Heart left ventricle (tissue), 16 donors: ENCODE measurements at places on chromosomes 2 and 18. TPM values are rescaled to one million over a fixed set of nuclear protein-coding genes. Genes with fewer than 3 reads are reported as not detected.

DNA sequence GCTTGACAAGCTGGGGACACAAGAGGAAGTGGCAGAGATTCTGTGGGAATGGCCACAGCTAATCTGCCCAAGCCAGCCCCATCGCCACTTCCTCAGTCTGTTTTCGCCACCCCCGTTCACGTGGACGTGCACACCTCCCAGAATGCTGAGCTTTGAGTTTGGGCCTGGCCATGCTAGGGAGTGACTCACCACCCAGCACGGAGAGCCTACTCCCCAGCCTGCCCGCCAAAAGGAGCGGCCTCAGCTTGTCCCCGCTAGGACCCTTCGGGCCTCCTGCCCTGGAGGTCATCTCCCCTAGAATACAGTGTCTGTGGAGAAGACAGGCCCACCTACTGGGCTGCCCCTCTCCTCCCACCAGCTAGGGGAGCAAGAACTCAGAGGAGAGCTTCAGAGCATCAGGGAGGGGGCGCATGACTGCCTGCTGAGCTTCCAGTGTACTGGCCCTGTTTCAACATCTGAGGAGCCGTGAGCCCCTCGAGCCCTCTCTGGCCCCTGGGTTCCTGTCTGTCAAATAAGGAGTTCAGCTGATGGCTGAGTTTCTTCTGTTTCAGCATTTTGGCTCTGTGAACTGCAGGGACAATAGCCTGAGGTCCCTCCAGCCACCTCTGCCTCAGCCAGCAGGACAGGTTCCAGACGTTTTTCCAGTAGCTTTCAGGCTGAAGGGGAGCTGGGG lies 5.1 kb downstream of the SLC35F6 start:
- H3K27me3 ChIP-seq, result no peaks in the 10 kb centered on the region
- H3K4me1 ChIP-seq, result peaks cover 65% of the 10 kb centered on the region
- H3K27ac ChIP-seq, result peak overlapping the region; percentile 91
- DNase-seq, result peak; percentile 88

GRCh38 chr2:156445296-156446220 lies 9.4 kb downstream of the GPD2 start:
- H3K27me3 ChIP-seq, result no peaks in the 10 kb centered on the region
- H3K27ac ChIP-seq, result no peak overlapping the region
- DNase-seq, result no peak

DNA sequence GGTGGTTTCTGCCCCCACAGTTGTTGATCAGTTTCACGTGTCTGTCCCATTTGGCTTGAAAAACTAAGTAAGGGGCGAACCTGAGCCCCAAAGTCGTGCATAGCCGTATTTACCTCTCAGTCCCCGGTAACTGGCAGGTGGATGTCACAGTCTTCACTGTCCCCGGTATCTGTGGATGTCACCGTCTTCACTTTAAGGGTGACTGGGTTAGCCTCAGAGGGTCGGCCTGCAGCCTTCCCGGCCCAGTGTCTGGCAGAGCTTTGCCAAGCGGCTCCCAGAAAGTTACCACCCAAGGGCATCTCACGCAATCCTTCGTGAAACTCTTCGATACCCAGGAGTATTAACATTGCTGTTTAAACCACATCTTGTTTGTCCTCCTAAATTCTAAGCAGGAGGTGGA lies 125.3 kb upstream of the CTDP1 start:
- H3K4me3 ChIP-seq, result no peak overlapping the region
- no peaks in the 10 kb centered on the region for H3K36me3 ChIP-seq
- peak; percentile 11 for DNase-seq
- no peak overlapping the region for H3K27ac ChIP-seq
- H3K27me3 ChIP-seq, result no peaks in the 10 kb centered on the region

DNA sequence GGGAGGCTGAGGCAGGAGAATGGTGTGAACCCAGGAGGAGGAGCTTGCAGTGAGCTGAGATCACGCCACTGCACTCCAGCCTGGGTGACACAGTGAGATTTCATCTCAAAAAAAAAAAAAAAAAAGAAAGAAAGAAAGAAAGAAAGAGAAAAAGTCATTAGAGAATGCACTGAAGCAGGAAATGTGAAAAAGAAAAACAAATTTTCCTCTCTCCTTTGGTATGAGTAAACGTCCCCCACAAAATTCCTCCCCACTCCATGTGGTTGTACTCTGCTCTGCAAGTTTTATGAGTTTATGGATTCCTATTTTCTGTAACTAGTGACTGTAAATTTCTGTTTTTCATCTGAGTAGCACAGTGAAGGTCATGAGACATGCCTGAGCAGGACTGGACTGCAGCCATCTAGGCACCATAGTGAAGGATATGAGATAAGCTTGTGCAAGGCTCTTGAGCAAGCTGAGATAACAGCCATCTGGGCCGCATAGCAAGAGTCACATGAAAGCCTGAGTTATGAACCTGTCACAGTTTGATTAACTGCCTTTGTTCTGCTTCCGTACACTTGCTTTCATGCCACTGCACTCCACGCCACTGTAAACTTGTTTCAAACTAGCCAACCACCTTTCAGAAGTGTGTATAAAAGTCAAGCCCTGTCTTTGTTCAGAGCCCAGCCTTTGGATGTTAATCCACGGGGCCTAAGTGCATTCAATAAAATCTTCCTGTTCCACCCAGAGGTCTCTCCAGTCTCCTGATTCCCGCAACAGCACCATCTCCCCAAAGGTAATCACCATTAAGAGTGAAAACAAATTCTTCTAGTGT lies 50.2 kb downstream of the SKA1 start:
- no peaks in the 10 kb centered on the region for H3K27me3 ChIP-seq
- no peaks in the 10 kb centered on the region for H3K36me3 ChIP-seq
- no peak overlapping the region for H3K4me3 ChIP-seq
- DNase-seq, result peak; percentile 85
- peak overlapping the region; percentile 76 for H3K27ac ChIP-seq

DNA sequence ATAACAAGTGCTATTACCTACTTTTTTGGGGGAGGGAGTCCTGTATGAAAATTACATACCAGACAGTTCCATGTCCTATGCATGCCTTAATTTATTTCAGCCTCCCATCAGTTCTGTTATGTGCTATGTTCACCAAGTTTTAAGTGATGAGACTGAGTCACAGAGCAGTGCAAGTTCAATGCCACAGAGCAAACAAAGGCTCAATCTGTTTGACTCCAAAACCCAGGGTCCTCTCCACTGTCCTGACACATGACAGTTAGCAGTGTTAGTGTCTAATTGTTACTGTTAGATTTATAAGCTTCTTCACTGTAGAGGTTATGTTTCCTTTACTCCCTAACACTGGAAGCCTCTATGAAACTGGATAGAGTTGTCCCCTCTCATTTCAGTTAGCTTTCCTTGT lies 498.0 kb downstream of the PARD3B start:
- no peaks in the 10 kb centered on the region for H3K36me3 ChIP-seq
- H3K27me3 ChIP-seq, result no peaks in the 10 kb centered on the region
- no peak overlapping the region for H3K27ac ChIP-seq
- H3K4me3 ChIP-seq, result no peak overlapping the region
- H3K4me1 ChIP-seq, result no peaks in the 10 kb centered on the region

GRCh38 chr2:170170281-170171040 lies 7.5 kb upstream of the MYO3B start:
- no peaks in the 10 kb centered on the region for H3K4me1 ChIP-seq
- no peak overlapping the region for H3K4me3 ChIP-seq
- no peak for DNase-seq
- H3K36me3 ChIP-seq, result no peaks in the 10 kb centered on the region
- H3K27me3 ChIP-seq, result no peaks in the 10 kb centered on the region

DNA sequence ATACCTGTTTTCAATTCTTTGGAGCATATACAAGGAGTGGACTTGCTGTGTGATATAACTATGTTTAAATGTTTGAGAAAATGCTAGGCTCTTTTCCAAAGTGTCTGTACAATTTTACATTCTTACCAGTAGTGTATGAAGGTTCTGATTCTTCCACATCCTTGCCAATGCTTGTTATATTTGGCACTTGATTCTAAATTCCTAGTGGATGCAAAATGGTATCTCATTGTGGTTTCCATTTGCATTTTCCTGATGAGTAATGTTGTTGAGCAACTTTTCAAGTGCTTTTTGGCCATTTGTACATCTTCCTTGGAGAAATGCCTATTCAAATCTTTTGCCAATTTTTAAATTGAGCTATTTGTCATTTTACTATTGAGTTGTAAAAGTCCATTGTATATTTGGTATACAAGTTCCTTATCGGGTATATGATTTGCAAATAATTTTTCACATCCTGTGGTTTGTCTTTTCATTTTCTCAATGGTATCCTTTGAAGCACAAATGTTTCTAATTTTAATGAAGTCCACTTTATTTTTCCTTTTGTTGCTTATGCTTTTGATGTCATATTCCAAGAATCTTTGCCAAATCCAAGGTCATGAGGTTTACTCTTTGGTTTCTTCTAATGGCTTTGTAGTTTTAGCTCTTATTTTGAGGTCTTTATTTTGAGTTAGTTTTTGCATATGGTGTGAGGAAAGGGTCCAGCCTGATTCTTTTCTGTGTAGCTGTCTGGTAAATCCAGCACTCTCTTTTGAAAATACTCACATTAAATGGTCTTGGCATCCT lies 33.2 kb upstream of the CWC22 start:
- no peaks in the 10 kb centered on the region for H3K27me3 ChIP-seq
- no peak overlapping the region for H3K4me3 ChIP-seq
- H3K27ac ChIP-seq, result no peak overlapping the region
- H3K36me3 ChIP-seq, result no peaks in the 10 kb centered on the region
- H3K4me1 ChIP-seq, result no peaks in the 10 kb centered on the region

GRCh38 chr18:10051877-10052631 lies 138.2 kb downstream of the VAPA start:
- DNase-seq, result peak; percentile 75
- no peak overlapping the region for H3K4me3 ChIP-seq
- no peaks in the 10 kb centered on the region for H3K36me3 ChIP-seq
- peaks cover 20% of the 10 kb centered on the region for H3K4me1 ChIP-seq
- H3K27ac ChIP-seq, result peak overlapping the region; percentile 68

- H3K4me3 ChIP-seq, result no peak overlapping the region
- H3K36me3 ChIP-seq, result no peaks in the 10 kb centered on the region
- no peaks in the 10 kb centered on the region for H3K4me1 ChIP-seq
- no peak overlapping the region for H3K27ac ChIP-seq
- H3K27me3 ChIP-seq, result no peaks in the 10 kb centered on the region
Measured at GRCh38 chr2:175624211-175624761, 377.8 kb downstream of the LNPK start.

GRCh38 chr2:88066543-88066942 lies 1.1 kb upstream of the SMYD1 start:
- no peak for DNase-seq
- no peaks in the 10 kb centered on the region for H3K36me3 ChIP-seq
- H3K4me3 ChIP-seq, result peak overlapping the region; percentile 16
- H3K27ac ChIP-seq, result peak overlapping the region; percentile 86
- H3K4me1 ChIP-seq, result peaks cover 4% of the 10 kb centered on the region

DNA sequence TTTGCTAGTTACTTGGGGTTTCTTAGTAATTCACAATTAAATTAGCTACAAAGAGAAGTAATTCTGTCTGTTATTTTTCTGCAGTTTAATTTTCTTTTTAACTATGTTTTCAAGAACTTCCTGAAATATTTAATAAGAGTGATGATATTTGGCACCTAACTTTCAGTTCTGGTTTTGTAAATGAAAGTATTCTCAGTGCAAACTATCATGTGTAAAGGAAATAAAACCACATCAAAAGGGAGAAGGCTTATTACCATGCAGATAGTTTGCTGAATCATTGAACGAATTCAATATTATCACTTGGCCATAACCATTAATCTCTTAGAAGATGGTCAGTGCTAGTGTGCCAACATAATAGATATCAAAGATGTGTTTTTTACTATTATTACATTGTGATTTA lies 29.2 kb downstream of the DYTN start:
- no peak overlapping the region for H3K27ac ChIP-seq
- no peaks in the 10 kb centered on the region for H3K27me3 ChIP-seq
- DNase-seq, result no peak
- H3K4me3 ChIP-seq, result no peak overlapping the region

DNA sequence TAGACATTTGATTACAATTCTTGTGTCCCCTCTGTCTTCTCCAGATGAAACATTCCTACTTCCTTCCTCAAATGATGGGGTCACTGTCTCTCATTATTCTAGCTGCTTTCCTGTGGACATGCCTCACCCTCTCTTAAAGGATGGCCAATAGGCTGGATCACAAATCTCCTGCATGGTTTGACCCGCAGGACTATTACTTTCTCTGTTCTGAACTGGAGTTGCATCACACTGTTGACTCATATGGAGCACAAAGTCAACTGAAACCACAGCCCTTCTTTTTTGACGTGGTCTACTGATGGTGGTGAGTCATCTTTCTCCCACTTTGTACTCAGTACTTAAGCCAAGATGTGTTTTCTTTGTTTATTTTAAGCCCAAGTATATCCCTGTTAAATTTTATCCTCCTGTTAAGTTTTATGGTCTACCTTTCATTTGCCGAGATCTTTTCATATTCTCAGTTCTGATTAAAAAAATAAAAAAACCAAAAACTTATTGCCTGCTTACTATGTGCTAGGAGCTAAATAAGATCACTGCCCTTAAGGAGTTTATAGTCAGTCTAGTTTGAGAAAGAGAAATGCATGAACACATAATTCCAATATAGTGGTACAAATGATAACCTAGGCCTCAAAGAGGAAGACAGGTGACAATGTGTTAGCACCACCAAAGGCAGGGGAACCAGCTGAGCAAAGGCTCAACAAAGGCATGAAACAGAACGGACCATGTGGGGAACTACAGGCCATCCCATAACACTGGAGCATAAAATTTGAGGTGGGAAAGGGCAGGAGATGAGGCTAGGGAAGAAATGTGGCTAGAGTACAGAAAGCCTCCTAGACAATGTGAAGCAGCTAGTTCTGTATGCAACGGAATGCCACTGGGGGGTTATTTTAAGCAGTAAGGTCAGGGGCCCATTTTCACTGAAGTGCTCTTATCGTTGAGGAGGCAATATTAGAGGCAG lies 67.6 kb upstream of the ZFP36L2 start:
- no peaks in the 10 kb centered on the region for H3K36me3 ChIP-seq
- peaks cover 12% of the 10 kb centered on the region for H3K4me1 ChIP-seq
- H3K4me3 ChIP-seq, result no peak overlapping the region
- no peak for DNase-seq

DNA sequence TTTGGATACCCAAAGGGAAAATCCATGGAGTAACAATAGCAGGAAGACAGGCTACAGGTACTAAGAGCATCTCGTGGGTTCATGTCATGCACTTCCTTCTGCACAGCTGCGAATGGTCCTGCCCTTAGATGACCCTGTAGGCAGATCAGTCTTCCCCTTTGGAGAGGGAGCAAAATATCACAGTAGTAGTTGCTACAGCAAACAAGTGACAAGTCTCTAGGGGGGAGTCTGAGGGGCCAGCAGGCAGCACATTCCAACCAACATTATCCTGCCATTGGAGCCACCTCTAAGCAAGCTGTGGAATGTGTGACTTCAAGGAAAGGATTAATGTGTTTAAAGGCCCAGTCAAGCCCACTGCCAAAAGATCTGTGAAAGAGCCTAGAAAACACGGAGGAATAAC lies 273.2 kb upstream of the PARD3B start:
- no peaks in the 10 kb centered on the region for H3K4me1 ChIP-seq
- no peak overlapping the region for H3K4me3 ChIP-seq
- no peaks in the 10 kb centered on the region for H3K36me3 ChIP-seq
- no peaks in the 10 kb centered on the region for H3K27me3 ChIP-seq
- no peak overlapping the region for H3K27ac ChIP-seq

The GCG gene
- not detected for total RNA-seq

The GALNT5 gene
- total RNA-seq, result 0.73 TPM
